ENCODE measurements at places on chromosomes 12 and 14.

GRCh38 chr12:57853864-57854556, 7.5 kb upstream of the CTDSP2 start:
- no peak for DNase-seq

DNA sequence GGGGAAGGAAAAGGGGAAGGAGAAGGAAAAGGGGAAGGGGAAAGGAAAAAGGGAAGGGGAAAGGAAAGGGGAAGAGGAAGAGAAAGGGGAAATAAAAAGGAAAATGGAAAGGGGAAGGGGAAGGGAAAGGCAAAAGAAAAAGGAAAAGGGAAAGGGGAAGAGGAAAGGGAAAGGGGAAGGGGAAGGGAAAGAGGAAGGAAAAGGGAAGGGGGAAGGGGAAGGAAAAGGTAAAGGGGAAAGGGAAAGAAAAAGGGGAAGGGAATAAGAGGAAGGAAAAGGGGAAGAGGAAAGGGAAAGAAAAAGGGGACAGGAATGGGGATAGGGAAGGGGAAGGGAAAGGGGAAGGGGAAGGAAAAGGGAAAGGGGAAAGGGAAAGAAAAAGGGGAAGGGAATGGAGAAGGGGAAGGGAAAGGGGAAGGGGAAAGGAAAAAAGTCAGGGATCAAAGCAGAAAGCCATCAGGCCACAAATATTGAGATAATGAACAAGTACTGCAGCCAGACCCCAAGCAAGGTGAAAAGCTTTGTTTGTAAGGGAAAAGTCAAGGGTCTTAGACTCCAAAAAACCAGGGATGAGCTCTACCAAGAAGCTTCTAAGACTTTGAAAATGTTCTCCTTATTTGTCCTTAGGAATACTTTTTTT, 20.0 kb downstream of the DICER1 start:
- DNase-seq, result no peak

GRCh38 chr14:80570930-80571298, 359.6 kb upstream of the DIO2 start:
- no peak for DNase-seq

GRCh38 chr12:126488806-126489205, 1423.6 kb downstream of the AACS start:
- DNase-seq, result no peak

Data from transverse colon (tissue), 4 donors.